ENCODE measurements at places on chromosomes 16 and 17.

GRCh38 chr17:1329745-1330343 lies 50.4 kb downstream of the TRARG1 start:
- no peak for DNase-seq

- DNase-seq: no peak
Observed at GRCh38 chr17:4318186-4318585, 48.3 kb downstream of the UBE2G1 start.

GRCh38 chr17:74199306-74200092 lies 4.0 kb upstream of the RPL38 start:
- no peak for DNase-seq

GRCh38 chr17:34360601-34361270 lies 2.3 kb downstream of the CCL1 start:
- DNase-seq: no peak

GRCh38 chr17:62167076-62167475 lies 102.0 kb upstream of the MED13 start:
- no peak for DNase-seq

- DNase-seq: peak; percentile 70
Observed at GRCh38 chr16:67884684-67885083, at the start of gene NRN1L. Gene NRN1L, plus strand, starts transcription at chr16:67884885. Its CDS starts 19 bp downstream, at chr16:67884904.

DNA sequence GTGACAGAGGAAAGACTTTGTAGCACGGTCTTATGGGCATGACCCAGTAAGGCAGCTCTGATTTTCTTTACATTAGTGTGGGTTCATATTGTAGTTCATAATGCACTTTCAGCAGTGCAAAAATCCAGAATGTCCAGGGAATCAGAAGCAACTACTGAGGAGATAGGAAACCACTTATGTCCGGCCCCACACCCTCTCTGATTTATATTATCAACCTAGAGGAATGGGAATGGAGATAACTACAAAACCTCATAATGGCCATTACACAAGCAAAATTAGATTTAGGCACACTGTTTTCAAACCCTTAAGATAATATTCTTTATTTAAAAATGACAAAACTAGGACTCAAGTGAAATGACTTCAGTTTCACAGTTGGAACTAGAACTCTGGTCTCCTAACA lies 7.9 kb downstream of the MAP2K4 start:
- DNase-seq: no peak

GRCh38 chr16:67207249-67208091 lies 8.5 kb downstream of the ELMO3 start:
- no peak for DNase-seq

GRCh38 chr16:35431829-35432663 lies 1972.6 kb downstream of the TP53TG3F start:
- DNase-seq: peak; percentile 6

DNA sequence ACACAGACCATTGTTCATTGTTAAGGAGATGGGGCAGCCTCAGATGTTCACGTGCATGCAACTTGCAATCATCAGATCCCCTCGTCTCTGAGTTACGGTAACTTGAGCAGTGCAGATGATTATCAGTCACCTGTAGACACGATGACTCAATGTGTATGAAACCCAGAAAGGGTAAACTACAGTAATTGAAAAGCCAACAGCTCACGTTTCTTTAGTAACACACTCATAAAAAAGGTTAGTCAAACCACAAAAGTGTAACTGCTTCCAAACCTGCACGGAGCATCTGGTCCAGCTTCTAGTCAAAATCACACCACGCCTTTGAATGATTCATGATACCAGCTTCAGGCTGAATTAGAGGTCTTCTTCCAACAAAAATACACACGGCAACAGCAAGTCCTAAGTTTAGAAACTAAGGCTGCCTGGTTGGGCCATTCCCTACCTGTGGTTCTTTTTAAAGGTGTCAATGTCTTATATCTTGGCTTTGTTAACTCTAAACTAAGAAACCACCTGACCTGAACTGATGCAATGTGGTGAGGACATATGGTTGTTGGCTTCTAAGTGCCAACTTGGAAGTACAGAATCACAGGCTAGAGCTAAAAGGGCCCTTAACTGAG lies 32.3 kb downstream of the GRB7 start:
- no peak for DNase-seq

GRCh38 chr16:89842471-89843408 lies 14.5 kb downstream of the SPIRE2 start:
- no peak for DNase-seq

- no peak for DNase-seq
Observed at GRCh38 chr16:57901480-57902069, 69.4 kb downstream of the CNGB1 start.

DNA sequence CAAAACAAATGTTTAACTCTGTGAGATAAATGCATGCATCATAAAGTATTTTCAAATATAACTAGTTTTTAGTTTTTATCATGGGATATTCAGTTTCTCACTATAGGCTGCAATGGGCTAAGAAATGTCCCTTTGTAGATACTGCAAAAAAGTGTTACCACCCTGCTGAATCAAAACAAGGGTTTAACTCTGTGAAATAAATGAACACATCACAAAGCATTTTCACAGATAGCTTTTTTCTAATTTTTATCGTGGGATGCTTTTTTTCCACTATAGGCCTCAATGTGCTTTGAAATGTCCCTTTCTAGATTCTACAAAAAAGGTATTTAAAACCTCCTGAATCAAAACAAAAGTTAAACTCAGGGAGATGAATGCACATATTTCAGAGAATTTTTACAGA lies 541.1 kb downstream of the KCNJ18 start:
- DNase-seq: no peak

- DNase-seq: peak; percentile 48
Observed at GRCh38 chr17:21119247-21119918, 7.4 kb upstream of the DHRS7B start.

DNA sequence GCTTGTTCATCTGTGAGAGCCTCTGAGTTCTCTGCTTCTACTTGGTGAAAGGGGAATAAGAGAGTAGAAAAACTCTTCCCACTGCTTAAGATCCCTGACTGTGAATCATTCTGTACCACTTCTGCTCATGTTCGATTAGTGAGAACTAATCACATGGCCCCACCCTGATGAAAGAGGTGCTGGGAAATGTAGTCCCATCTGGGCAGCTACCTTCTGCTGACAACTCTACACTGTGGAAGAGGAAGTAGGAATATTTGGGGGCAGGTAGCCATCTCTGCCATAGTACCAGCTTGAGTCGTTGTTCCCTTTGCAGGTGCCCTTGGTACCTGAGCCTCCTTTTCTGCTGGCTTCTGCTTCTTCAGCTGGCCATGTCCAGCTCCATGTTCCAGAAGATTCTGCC lies 29.9 kb downstream of the NKD1 start:
- no peak for DNase-seq

- DNase-seq: no peak
Observed at GRCh38 chr16:13852827-13853226, 67.1 kb upstream of the ERCC4 start.

GRCh38 chr17:37604556-37604955 lies 4.7 kb downstream of the SYNRG start:
- no peak for DNase-seq

GRCh38 chr17:77203436-77203835 lies 62.7 kb downstream of the SEC14L1 start:
- no peak for DNase-seq

DNA sequence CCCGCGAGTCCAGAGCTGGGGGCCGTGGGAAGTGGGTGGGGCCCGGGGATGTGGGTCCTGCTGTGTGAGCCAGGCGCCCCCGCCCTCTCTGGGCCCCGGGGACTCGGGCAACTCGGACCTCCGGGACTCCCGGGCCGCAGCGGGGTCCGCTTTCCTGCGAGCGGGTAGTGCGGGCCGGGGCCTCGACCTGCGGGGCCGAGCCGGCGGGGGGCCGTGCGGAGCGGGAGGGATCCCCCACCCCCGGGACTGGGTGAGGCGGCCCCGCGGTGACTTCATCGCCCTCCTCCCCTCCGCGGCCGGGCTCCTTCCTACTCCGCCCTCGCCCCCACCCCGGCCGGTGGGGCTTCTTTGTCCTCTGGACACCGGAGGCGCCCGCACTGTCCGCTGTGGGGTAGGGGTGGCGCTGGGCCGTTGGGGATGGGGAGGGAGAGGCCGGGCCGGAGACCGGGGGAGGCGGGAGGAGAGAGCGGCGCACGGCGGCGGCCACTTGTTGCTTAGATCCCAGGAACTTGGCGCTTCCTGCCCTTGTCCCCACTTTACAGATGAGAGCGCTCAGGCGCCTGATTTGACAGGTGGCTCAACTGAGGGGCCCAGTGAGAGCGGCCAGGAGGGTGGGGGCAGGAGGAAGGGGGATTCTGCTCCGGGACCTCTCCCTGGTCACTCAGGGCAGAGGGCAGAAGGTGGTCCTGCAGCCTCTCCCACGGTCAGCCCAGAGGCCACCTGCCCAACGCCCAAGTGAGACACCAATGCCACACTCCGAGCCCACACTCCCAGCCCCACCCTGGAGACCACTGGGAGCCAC lies 874 bp downstream of the CMTM3 start:
- no peak for DNase-seq

GRCh38 chr17:53543472-53543871 lies 279.3 kb upstream of the KIF2B start:
- DNase-seq: no peak

DNA sequence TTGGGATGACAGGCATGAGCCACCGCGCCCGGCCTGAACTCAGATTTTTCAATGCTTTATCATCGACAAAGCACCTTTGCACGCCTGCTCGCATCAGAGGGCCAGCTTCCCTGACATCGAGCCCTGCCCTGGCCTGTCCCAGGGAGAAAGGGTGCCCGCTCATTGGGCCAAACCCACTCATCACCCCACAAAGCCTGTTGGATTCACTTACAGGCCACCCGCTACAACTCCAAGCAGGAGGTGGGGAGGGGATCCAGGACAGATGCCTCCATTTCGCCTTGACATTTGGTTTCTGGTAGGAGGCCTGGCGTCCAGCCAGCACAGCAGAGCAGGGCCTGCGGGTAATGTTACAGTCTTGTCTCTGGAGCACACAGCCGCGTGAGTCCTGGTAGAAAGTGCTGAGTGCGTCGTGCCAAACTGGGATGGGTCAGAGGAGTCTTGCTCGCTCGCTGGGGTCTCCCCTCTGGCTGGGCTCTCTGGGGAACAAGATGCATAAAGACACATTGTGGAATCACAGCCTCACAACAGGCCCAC lies 19.8 kb downstream of the SMTNL2 start:
- no peak for DNase-seq

DNA sequence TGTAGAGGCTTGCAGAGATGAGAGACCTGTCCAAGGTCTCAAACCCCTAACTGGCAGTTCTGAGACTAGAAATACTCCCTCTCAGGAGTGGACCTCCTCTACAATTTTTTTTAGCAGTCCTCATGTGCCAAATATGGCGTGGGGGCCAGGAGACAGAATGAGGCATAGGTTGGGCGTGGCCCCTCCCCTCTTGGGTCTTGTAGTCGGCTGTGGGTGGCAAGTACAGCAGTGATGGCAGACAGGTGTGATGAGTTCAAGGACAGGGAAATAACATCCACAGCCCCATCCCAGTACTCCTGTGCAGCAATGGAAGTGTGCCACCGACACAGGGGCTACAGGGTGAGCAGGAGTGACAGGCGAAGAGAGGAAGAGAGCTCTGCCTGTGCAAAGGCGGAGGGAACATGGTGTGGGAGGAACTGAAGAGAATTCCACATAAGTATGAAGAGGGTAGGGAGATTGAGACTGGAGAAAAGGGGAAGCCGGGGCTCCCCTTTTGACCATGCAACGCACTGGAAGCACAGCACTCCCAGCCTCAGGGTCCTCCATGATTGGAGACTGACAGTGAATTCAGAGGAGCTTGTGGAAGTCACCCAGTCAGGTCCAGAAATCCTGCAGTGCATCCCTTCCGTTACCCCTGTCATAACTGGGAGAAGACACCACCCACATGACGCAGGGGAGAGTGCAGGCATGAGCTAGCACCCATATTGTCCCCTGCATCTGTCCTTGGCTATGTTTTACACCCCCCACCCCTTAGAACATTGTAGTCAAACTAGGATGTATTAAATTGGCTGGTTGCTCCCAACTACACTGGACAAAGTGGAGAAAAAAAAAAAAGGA lies 14.8 kb upstream of the CETP start:
- no peak for DNase-seq

DNA sequence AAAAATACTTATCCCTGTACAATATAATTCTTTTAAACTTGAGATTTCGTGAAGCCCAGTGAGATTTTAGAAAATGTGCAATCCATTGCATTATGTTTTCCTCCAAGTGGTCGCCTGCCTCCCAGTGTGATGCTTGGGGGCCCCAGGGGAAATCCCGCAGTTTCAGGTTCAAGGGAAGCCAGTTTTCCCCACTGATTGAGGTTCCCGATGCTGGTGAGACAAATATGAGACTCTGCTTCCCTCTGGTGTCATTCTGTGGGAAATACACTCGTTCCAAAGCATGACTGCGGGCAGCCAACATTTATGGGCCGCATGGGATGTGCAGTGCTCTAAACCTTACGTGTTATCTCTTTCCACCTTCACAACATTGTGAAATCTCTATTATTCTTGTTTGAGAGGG lies 200.8 kb downstream of the PRKCB start:
- DNase-seq: no peak

GRCh38 chr17:32323046-32323445 lies 18.9 kb downstream of the C17orf75 start:
- no peak for DNase-seq

GRCh38 chr17:79800325-79801155 lies 3.7 kb upstream of the CBX8 start:
- no peak for DNase-seq

DNA sequence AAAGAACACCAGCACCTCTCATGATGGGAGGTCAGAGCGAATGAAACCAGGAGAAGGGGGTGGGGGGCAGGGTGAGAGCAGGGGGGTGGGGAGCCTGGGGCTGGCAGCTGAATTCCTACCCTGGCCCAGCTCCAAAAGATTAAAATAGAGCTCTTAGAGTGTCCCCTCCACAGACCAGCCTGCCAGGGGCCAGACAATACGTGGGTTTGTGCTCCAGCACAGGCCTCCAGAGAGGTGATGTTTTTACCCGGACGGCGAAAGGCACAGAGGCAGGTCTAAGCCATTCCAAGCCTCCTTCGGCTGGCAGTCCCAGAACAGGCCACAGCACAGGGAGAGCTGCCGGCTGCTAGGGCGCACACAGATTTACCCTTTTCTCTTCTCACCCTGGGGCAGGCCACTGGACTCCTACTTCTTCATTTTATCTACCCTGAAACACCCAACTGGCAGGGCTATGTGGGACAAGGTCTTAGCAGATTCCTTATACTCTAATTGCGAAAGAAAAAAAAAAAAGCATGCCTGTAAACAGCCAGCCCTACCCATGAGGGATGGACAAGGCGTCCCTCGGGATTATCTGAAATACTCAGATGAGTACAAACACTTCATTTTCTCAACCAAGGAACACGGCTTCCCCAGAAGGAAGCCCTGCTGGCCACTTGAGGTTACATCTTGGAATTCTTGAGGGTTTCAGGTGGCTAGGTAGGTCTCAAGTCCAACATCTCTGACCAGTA lies 71.9 kb upstream of the NOG start:
- DNase-seq: peak; percentile 11

- DNase-seq: no peak
Observed at GRCh38 chr17:44914698-44915271, 515 bp downstream of the GFAP start.

DNA sequence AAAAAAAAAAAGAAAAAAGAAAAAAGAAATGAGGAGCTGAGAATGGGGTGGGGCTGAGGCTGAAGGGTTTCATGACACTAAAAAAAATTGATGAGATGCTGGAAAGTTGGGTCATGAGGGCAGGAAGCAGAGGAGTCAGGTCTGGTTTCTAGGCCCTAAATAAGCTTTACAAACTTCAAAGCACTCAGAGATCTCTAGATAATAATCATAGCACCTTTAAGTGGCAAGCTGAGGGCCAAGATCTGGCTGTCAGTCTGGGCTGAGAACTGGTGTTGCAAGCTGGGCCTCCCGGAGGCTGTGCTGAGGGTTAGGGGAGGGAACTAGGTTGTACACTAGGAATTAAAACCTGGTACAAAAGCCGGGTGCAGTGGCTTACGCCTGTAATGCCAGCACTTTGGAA lies 6.4 kb downstream of the ZNF764 start:
- no peak for DNase-seq

- DNase-seq: no peak
Observed at GRCh38 chr17:21186399-21187187, 27.4 kb downstream of the TMEM11 start.

Data from substantia nigra (tissue), 51 donors.